ENCODE measurements at places on chromosomes 11 and 22. TPM values are rescaled to one million over a fixed set of nuclear protein-coding genes. Genes with fewer than 3 reads are reported as not detected.

The ART1 gene
- not detected for total RNA-seq

The CNTN5 gene
- total RNA-seq: 0.15 TPM

The DTX4 gene
- total RNA-seq: 29.4 TPM

The C11orf91 gene
- total RNA-seq: not detected

The MCHR1 gene
- total RNA-seq: 6.6 TPM

The TMEM45B gene
- total RNA-seq: not detected

The KRTAP5-11 gene
- total RNA-seq: not detected

The AMOTL1 gene
- 35.9 TPM for total RNA-seq

The OR8A1 gene
- total RNA-seq: 0.46 TPM

DNA sequence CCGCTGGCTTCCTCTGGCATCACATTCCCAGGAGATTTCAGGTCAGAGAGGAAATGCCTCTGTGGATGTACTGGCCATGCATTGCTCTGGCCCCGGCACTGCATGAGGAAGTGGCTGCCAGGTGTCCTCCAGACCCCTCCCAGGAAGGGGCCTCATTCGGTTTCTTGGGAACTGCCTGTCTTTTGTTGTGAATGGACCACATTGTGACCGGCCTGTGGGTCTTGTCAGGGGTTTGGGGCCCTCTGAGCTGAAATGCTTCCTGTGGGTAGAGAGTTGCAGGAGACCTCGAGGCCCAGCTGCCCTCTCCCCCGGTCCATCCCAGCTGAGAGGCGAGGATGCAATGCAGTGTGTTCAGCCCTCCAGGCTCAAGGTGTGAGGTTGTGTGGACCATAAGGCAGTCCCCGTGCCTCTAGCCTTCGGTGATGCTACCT, 18.8 kb upstream of the ST3GAL4 start:
- H3K27me3 ChIP-seq: peaks cover 18% of the 10 kb centered on the region
- peak; percentile 50 for DNase-seq
- peaks cover 71% of the 10 kb centered on the region for H3K4me1 ChIP-seq

- peaks cover 58% of the 10 kb centered on the region for H3K4me1 ChIP-seq
- peaks cover 6% of the 10 kb centered on the region for H3K27me3 ChIP-seq
- H3K27ac ChIP-seq: peak overlapping the region; percentile 4
Observed at GRCh38 chr11:57787920-57788702, 26.5 kb downstream of the CTNND1 start.

DNA sequence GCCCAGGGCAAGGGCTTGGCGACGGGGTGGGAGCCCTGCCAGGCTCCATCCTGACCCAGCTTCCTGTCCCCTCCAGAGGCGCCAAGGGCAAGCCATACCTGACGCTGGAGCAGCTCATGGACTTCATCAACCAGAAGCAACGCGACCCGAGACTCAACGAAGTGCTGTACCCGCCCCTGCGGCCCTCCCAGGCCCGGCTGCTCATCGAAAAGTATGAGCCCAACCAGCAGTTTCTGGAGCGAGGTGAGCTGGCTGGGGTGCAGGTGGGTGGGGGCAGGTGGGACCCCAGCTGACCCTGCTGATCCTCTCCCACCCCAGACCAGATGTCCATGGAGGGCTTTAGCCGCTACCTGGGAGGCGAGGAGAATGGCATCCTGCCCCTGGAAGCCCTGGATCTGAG, 5.0 kb downstream of the PLCB3 start:
- peaks cover 10% of the 10 kb centered on the region for H3K4me1 ChIP-seq
- peaks cover 17% of the 10 kb centered on the region for H3K27me3 ChIP-seq
- peaks cover 17% of the 10 kb centered on the region for H3K36me3 ChIP-seq
- DNase-seq: no peak
- H3K4me3 ChIP-seq: no peak overlapping the region

DNA sequence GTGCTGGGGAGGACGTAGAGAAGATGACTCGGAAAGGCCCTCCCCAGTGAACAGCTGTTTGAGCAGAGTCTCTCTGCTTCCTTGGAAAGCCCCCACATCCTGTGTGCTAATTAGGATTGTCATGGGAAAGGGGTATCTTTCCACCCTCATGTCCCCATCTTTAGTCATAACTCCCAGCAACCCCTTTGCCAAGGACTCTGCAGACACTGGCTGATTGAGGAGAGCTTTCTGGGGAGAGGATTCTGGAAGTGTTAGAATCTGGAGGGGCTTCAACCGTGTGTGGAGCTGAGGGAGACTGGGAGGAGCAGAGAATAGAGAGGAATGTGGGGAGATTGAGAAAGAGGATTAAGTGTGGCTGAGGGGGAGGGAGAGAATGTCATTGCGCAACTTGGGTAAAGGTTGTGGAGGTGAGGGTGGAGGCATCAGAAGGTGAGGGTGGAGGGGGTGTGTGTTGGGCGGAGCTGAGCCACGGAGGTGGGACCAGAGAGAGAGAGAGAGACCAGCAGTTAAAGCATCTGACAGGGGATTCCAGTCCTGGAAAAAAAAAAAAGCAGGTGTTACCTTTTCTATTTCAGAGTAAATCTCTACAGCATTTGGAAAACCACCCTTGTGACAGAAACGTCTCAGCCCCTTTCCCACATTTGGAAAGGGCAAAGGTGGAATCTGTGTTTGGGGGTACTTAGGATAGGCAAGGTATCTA, 2.2 kb downstream of the DTX4 start:
- peaks cover 22% of the 10 kb centered on the region for H3K36me3 ChIP-seq
- no peak for DNase-seq

- H3K27ac ChIP-seq: no peak overlapping the region
- no peak overlapping the region for H3K4me3 ChIP-seq
- no peaks in the 10 kb centered on the region for H3K27me3 ChIP-seq
- DNase-seq: no peak
Observed at GRCh38 chr11:35836205-35836604, 107.7 kb upstream of the LDLRAD3 start.

GRCh38 chr11:134838708-134839107, 426.7 kb upstream of the B3GAT1 start:
- peaks cover 2% of the 10 kb centered on the region for H3K27me3 ChIP-seq
- H3K4me3 ChIP-seq: no peak overlapping the region
- no peaks in the 10 kb centered on the region for H3K4me1 ChIP-seq
- DNase-seq: no peak

GRCh38 chr11:19506816-19507486, 205.7 kb upstream of the NAV2 start:
- DNase-seq: no peak
- H3K4me3 ChIP-seq: no peak overlapping the region
- H3K4me1 ChIP-seq: peaks cover 4% of the 10 kb centered on the region

- H3K27me3 ChIP-seq: peaks cover 8% of the 10 kb centered on the region
- DNase-seq: no peak
- no peaks in the 10 kb centered on the region for H3K36me3 ChIP-seq
- no peaks in the 10 kb centered on the region for H3K4me1 ChIP-seq
- no peak overlapping the region for H3K4me3 ChIP-seq
- H3K27ac ChIP-seq: no peak overlapping the region
Observed at GRCh38 chr22:44318751-44319150, 6.0 kb upstream of the SHISAL1 start.

GRCh38 chr22:37641561-37641949, 2.1 kb downstream of the SH3BP1 start:
- peaks cover 4% of the 10 kb centered on the region for H3K36me3 ChIP-seq
- H3K4me3 ChIP-seq: no peak overlapping the region
- no peak overlapping the region for H3K27ac ChIP-seq
- peaks cover 2% of the 10 kb centered on the region for H3K4me1 ChIP-seq

- H3K4me3 ChIP-seq: no peak overlapping the region
- no peak overlapping the region for H3K27ac ChIP-seq
- no peak for DNase-seq
- no peaks in the 10 kb centered on the region for H3K36me3 ChIP-seq
Observed at GRCh38 chr11:134666273-134667174, 254.5 kb upstream of the B3GAT1 start.

DNA sequence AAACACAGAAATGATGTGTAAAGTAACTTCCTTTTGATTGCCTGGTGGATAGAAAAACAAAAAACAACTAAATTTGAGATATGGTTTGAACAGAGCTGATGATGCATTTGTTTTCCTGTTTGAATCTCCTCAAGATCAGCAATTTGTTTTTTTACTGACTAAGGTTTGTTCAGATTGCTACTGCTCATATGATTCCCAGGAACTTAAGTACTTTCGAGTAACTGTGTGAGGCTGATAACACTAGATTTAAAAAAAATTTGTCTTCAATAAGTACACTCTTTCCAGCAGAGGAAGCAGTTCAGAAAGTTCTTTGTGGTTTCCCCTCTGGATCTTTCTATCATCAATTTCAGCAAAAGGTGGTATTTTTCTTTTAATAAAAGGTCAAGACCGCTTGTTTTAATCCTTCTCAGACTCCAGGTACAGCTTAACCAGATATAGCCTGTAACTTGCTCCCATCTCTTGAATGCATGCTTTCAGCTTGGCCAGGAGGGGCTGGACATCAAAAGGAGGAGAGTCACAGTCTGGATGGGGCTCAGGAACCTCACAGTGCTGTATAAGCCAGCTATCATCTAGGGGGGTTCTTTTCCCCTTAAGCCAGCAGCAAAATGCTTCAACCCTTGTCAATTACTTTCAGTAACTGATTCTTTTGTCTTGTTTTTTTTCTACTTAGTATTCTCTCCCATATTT, 12.3 kb upstream of the MS4A6E start:
- H3K36me3 ChIP-seq: no peaks in the 10 kb centered on the region
- no peaks in the 10 kb centered on the region for H3K27me3 ChIP-seq
- no peak for DNase-seq
- no peak overlapping the region for H3K27ac ChIP-seq
- no peaks in the 10 kb centered on the region for H3K4me1 ChIP-seq

GRCh38 chr11:128717516-128717915, 23.6 kb downstream of the FLI1 start:
- peaks cover 96% of the 10 kb centered on the region for H3K4me1 ChIP-seq
- H3K36me3 ChIP-seq: peaks cover 76% of the 10 kb centered on the region
- H3K27me3 ChIP-seq: peaks cover 19% of the 10 kb centered on the region
- H3K27ac ChIP-seq: peak overlapping the region; percentile 93
- no peak for DNase-seq

- H3K36me3 ChIP-seq: peaks cover 3% of the 10 kb centered on the region
- peaks cover 3% of the 10 kb centered on the region for H3K27me3 ChIP-seq
- DNase-seq: no peak
- no peak overlapping the region for H3K4me3 ChIP-seq
- no peak overlapping the region for H3K27ac ChIP-seq
Observed at GRCh38 chr11:69050592-69051380, 2.1 kb downstream of the TPCN2 start.

DNA sequence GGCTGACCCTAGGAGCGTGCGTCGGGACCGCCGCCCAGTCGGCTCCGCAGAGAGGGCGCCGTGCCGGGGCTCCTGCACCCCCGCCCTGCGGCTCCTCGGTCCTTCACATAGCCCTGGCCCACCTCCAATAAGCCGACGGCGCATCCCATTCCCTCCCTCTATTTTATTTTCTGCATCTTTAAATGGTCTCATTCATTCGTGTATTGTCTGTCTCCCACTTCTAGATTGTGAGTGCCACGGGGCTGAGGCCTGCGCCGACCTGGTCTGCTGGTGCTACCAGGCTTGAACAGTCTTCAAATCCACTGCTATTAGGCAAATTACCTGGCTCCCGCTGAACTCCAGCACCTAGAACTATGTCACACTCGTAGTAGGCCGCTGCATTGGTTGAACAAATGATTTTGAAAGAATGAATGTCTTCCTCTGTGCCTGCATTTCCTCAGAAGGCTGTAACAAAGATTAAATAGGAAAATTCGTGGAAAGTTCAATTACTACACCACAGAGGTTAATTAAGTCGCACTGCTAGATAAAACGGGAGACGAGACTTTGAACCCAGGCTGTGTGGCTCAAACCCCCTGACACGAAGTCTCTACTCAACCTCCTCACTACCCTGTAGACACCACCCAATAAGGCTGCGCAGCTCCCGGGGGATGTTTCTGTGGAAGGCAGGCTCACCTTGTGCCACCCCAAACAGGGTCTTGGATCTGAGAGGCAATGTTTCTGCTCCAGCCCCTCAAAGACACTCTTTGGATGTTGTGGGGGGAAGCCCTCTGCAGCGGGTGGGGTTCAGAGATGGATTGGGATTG, 1.2 kb upstream of the PPP1R14B start:
- H3K27ac ChIP-seq: peak overlapping the region; percentile 85
- peak overlapping the region; percentile 86 for H3K4me3 ChIP-seq
- DNase-seq: no peak
- peaks cover 26% of the 10 kb centered on the region for H3K4me1 ChIP-seq
- peaks cover 7% of the 10 kb centered on the region for H3K27me3 ChIP-seq

- H3K4me3 ChIP-seq: peak overlapping the region; percentile 47
- no peak overlapping the region for H3K27ac ChIP-seq
- H3K36me3 ChIP-seq: no peaks in the 10 kb centered on the region
- peak; percentile 92 for DNase-seq
Observed at GRCh38 chr11:64448599-64449380, 89.8 kb downstream of the RPS6KA4 start.

- H3K27ac ChIP-seq: no peak overlapping the region
- no peak overlapping the region for H3K4me3 ChIP-seq
- no peaks in the 10 kb centered on the region for H3K36me3 ChIP-seq
Observed at GRCh38 chr11:35337914-35338305, 81.4 kb downstream of the SLC1A2 start.

DNA sequence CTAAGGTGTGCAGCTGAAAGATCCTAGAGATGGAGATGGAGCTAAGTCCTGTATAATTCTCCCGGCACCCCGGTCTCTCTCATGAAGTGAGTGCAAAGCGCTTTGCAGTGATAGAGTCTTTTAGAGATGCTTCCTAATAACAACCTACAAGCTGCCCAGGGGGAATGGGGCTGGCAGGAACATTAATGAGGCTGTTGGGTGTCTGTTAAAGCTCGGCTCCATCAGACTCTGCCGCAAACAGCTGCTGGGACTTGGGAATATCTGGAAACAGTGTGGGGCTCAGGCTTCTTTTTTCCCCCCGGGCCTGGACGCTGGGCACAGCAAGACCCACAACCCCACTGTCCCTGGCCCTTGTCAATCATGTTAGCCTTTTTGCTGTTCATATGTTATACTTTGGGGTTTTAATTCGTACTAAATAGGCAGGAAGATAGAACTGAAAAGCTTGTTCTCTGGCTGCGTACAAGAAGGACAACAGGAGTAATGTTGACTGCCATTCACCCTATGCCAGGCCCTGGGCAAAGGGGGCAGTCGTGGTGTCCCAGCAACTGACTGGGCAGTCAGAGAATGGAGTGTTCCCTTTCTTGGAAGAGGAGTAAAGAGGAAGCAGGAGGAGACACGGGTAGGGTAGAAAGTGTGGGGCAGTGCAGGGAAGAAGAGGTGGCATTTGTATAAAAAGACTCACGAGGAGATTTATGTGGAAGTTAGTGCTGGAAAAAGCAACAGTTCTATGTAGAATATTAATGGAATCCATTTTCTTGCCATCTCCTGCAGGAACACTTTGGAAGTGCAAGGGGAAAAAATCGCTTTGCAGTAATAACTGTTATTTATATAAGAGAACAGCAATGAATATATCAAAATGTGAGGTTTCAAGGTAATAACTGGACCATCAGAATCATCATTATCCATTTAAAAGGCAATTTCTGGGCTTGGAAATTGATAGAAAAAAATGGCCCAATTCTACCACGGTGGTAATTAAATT, 232.8 kb downstream of the GRIK4 start:
- no peaks in the 10 kb centered on the region for H3K36me3 ChIP-seq
- H3K4me3 ChIP-seq: no peak overlapping the region
- no peaks in the 10 kb centered on the region for H3K4me1 ChIP-seq
